Activated T-helper 1 cell treated with anti-CD3 and anti-CD28 coated beads, Interleukin-12 subunit alpha, Interleukin-12 subunit beta, Interleukin-2, Interleukin-4 antibody, amounts not matched to agents 30 ng/mL and 10 ng/mL and 1 ng/mL, durations not matched to agents 14 hours and 24 hours and 36 hours (primary cell): ENCODE measurements at places on chromosomes 7 and 10. TPM values are rescaled to one million over a fixed set of nuclear protein-coding genes. Genes with fewer than 3 reads are reported as not detected.

The NUTM2B gene
- 0.54 and 1.5 TPM in 2 replicates for total RNA-seq

DNA sequence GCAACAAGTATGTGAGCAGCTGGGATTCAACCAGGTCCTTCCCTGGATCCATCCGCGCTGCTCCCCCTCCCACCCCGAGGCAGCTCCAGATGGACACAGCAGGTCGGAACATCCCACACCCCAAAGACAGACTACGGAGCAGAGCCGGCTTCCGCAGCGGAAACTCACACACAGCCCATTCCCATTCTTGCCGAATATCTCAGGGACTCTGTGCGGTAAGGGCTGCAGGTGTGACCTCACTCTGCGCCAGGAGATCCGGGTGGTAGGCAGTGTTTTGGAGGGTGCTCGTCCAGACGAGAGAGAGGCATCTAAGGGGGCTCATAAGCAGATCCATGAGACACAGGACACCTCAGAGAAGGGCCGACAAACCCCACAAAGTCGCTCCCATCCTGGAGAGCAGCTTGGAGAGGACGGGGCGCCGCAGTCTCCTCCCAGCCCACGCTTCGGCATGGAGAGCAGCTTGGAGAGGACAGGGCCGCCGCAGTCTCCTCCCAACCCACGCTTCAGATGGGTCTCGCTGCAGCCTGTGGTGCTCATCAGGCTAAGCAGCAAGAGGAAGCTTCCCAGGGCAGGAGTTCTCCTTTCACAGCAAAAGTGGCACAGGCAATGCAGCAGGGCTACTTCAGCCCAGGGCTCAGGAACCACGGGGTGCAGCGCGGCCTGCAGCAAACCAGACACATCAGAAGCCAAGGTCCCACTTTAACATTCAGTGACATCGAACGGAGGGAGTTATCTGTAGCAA, 179.9 kb downstream of the DIP2C start:
- H3K36me3 ChIP-seq: no peaks in the 10 kb centered on the region
- H3K27ac ChIP-seq: no peak overlapping the region
- H3K4me3 ChIP-seq: no peak overlapping the region
- H3K4me1 ChIP-seq: peaks cover 18% of the 10 kb centered on the region
- H3K27me3 ChIP-seq: peaks cover 6% of the 10 kb centered on the region

DNA sequence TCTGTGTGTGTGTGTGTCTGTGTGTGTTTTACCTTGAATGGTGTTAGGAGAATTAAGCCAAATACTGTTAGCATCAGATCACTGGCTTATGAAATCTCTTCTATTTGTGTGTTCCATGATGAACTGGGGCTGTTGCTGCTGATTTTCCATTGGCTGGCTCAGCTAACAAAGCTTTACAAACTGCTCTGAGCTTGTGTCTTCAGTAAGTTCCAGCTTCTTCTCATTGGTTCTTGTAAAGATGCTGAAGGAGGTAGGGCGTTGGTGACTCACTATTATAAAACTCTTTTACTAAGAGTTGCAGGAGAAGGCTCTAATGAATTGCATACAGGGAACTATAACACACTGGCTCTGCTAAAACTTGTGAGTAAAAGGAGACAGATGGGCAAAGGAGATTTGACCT, 136.4 kb upstream of the PRKCQ start:
- H3K27me3 ChIP-seq: peaks cover 26% of the 10 kb centered on the region
- no peak overlapping the region for H3K4me3 ChIP-seq
- no peaks in the 10 kb centered on the region for H3K36me3 ChIP-seq
- peaks cover 6% of the 10 kb centered on the region for H3K4me1 ChIP-seq
- no peak for DNase-seq

The SCD gene
- total RNA-seq: 194 TPM in 2 replicates

DNA sequence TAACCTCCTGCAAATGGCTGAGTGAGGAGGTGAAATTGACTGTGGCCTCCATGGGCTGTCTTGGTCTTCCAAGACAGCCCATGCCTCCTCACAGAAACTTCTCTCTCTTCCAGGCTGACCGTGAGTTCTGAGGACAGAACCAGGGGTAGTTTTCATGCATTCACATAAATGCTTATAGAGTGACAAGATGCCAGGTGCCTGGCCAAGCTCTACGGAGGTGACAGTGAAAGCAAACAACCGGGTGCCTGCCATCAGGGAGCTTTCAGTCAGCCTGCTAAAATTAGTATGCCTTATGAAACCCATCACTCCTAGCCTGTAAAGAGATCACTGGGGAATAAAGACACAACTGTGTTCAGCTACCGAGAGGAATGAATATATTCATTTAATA, 919 bp upstream of the RHOBTB1 start:
- peak overlapping the region; percentile 72 for H3K4me3 ChIP-seq
- DNase-seq: no peak
- no peaks in the 10 kb centered on the region for H3K36me3 ChIP-seq

GRCh38 chr7:121521711-121522400, 125.7 kb upstream of the FAM3C start:
- H3K4me3 ChIP-seq: no peak overlapping the region
- H3K27me3 ChIP-seq: no peaks in the 10 kb centered on the region
- H3K36me3 ChIP-seq: peaks cover 14% of the 10 kb centered on the region

- no peak overlapping the region for H3K27ac ChIP-seq
- no peak for DNase-seq
These were observed 57.8 kb downstream of the EVX1 start for GRCh38 chr7:27300421-27300820.

GRCh38 chr7:80508440-80508839, 3.4 kb downstream of the GNAT3 start:
- H3K27me3 ChIP-seq: no peaks in the 10 kb centered on the region
- no peak overlapping the region for H3K27ac ChIP-seq
- H3K36me3 ChIP-seq: no peaks in the 10 kb centered on the region
- H3K4me1 ChIP-seq: no peaks in the 10 kb centered on the region

- H3K27me3 ChIP-seq: peaks cover 2% of the 10 kb centered on the region
- no peak for DNase-seq
- H3K4me3 ChIP-seq: no peak overlapping the region
These were observed 15.1 kb upstream of the PRLHR start for GRCh38 chr10:118610577-118610976.

DNA sequence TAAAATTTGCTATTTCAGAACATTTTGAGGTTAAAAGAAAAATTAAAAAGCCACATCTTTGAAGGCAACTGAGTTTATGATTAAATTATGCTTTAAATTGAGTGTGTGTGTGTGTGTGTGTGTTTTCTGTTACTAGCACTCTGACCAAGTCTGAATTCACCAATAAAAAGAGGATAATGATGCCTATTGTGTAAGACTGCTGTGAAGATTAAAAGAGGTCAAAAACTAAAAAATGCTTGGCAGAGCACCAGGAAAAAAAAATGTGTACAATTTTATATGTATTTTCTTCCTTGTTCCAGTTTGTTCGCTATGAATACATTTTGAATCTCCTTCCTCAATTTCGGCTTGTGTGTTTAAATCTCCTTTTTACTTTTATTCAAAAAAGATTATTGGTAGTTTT, 316.6 kb upstream of the MAGI2 start:
- no peak overlapping the region for H3K4me3 ChIP-seq
- no peak overlapping the region for H3K27ac ChIP-seq
- H3K36me3 ChIP-seq: no peaks in the 10 kb centered on the region
- no peaks in the 10 kb centered on the region for H3K27me3 ChIP-seq
- H3K4me1 ChIP-seq: no peaks in the 10 kb centered on the region

DNA sequence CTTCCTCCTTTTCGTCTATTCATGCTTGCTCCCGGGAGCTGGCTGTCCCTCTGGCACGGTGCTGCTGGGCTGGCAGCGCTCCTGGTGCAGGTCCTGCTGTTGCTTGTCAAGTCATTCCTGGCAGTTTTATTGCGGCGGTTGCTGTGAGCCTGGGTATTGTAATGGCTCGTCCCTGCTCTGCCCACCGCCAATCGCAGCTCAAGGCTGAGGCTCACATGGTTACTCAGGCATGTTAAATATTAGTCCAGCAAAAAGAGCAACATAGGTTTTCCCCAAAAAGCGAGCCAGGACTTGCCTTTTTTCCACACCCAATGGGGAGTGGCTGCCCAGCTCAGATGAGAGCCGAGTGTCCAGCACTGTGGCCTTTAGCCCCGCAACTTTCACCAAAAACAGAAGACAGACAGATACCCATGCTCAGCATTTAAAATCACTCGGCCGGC, 492.9 kb upstream of the FOXK1 start:
- no peak overlapping the region for H3K4me3 ChIP-seq
- H3K27ac ChIP-seq: no peak overlapping the region
- no peaks in the 10 kb centered on the region for H3K27me3 ChIP-seq
- no peak for DNase-seq
- no peaks in the 10 kb centered on the region for H3K4me1 ChIP-seq
- no peaks in the 10 kb centered on the region for H3K36me3 ChIP-seq

The STEAP2 gene
- total RNA-seq: 0.05 TPM in 1 of 2 replicates, not detected in the other
